Muscle of arm (tissue), 14 donors: ENCODE measurements at places on chromosomes 12 and 14. TPM values are rescaled to one million over a fixed set of nuclear protein-coding genes. Genes with fewer than 3 reads are reported as not detected.

GRCh38 chr14:92105073-92105892 is 1.1 kb downstream of the ATXN3 start:
- no peak for DNase-seq

GRCh38 chr14:81759541-81759940 is 225.9 kb upstream of the SEL1L start:
- DNase-seq = no peak

GRCh38 chr12:120718055-120718454 is 7.6 kb upstream of the ACADS start:
- no peak for DNase-seq

The ARG2 gene
- not detected for polyA plus RNA-seq
